NCI-H1930 (cell line): ENCODE measurements at places on chromosomes 11 and 22.
A peak's percentile ranks its signal among the peaks of the same experiment; 100 is the strongest.

GRCh38 chr11:1181853-1182535 is 24.2 kb downstream of the MUC5AC start:
- DNase-seq: no peak

DNA sequence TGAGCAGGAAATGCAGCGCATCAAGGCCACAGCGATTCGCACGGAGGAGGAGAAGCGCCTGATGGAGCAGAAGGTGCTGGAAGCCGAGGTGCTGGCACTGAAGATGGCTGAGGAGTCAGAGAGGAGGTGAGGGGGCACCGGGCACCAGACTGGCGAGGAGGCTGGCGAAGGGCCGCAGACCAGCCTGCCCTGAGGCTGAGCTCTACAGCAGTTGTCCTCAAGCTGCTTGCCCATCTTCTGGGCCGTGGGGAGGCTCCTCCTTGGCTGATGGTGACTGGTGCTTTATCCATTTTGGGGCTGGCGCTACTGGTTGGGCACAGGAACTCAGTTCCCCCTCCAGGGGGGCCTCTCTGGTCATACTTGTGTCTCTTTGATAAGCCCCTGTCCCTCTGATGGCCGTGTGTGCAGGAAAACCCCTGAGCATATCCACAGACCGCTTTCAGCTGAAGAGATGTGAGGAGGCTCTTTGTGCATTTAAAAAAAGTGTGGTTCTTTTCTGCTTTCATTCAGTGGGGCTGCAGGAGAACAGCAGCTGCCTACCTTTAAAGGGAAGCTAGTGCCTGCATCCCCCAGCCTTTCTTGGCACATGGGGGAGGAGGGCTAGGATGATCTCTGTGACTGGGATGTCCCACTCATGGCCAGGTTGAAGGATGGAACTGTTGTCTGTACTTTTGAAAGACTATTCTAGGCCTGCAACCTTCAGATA is 46.3 kb upstream of the CABP7 start:
- no peak for DNase-seq

GRCh38 chr11:12126344-12127019 is 16.1 kb downstream of the MICAL2 start:
- DNase-seq: no peak

DNA sequence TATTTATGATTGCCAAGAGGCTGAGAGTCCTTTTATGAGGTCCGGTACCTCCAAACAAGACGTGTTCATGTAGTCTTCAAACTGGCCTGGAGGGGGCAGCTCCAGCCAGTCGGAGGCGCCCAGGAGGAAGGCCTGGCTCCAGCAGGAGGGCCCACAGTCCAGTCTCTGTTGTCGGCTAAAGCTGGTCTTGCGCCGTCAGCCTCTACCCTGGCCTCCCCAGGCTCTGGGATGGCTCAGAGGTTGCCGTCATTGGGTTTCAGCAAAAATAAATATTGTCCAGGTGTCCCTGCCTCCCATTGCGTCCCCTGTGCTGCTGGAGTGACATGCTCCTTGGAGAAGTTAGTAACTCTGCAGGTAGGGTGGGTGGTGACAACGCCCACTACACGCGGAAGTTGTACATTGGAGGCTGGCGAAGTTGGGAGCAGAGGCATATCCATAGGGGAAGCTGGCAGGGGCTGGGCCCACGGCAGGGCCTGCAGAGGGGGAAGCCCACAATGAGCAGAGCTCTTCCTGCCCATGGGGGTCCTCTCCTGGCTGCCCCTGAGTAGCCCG is 1.0 kb upstream of the SLC25A1 start:
- DNase-seq: peak; percentile 50

DNA sequence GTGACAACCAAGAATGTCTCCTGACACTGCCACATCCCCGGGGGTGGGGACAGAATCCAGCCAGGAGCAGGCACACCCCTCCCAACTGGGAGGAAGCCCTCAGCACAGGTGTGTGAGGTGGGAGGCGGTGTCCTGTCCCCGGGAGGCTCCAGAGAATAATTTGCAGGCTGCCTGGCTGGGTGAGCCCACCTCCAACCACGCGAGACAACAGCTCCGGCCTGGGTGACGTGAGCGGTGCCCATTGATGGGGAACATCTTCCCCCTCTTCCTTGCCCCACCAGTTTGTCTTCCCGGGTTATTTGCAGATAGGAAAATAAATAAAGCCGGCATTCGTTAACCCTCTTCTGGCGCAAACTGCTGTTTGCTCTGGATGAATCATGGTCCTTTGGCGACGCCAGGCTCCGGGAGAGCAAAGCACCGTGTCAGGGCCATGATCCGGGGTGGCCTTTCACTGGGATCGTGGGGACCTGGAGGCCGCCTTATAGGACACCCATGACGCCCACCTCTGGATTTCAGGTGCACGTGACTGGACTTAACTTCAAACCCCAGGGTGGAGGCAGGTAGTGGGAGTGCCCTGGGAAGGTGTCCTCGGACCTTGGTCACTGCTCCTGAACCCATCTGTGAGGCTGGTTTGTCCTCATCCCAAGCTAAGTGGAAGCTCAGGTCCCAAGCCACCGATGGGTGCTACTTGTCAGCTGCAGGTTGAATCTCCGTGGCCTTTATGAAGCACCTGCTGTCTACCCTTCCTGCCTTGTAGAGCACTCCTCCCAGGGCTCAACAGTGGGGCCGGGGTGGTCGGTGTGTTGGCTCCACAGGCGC is 13.9 kb downstream of the CCND1 start:
- no peak for DNase-seq

GRCh38 chr11:119874660-119875238 is 145.7 kb upstream of the NECTIN1 start:
- DNase-seq: no peak

DNA sequence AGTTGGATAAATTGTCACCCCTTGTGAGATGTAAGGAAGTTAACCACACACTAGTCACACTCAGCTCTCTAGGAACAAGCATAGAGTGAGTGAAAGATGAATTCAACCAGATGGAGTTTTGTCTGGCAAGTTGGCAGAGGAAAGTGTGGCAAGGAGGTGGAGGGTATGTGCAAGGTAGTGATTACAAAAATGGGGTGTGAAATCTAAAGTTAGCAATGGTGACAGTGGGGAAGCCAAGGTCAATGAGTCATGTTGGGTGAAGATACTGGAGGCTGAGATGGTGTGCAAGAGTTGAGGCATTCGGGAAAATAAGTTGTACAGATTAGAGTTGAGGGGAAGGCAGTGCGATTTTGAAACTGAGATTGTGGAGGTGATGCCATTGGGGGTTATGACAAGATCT is 33.7 kb downstream of the MRGPRX2 start:
- no peak for DNase-seq

GRCh38 chr11:107526197-107526596 is 39.3 kb downstream of the ALKBH8 start:
- DNase-seq: no peak

- no peak for DNase-seq
These were observed 313 bp downstream of the PRCP start for GRCh38 chr11:82899957-82900276.

DNA sequence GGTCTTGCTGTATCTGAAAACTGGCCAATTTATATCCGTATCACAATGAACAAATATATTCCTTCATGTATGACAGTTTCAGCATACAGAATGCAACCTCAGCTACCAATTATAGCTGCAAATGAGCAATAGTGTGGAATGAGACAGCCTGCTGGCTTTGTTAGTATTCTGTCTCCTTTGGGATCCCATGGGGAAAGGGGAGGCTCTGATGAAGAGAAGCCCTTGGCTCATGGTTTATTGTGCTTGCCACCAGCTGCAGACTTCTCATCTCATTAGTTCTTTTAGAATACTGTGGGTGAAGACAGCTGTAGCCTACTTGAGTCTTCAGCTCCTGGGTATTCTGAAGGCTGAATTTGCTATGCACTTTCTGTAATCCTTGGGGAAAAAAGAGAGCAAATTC is 42.4 kb downstream of the PITPNB start:
- peak; percentile 87 for DNase-seq

- no peak for DNase-seq
These were observed 2191.2 kb downstream of the LRRC4C start for GRCh38 chr11:39268176-39268690.
